ENCODE measurements at places on chromosomes 4 and X.

- peak; percentile 25 for DNase-seq
These were observed 191.2 kb downstream of the RRAGB start for GRCh38 chrX:55908661-55909212.

- DNase-seq = no peak
These were observed 125.4 kb downstream of the AMMECR1 start for GRCh38 chrX:110192516-110192915.

- DNase-seq = no peak
These were observed 5.9 kb upstream of the TNIP2 start for GRCh38 chr4:2762048-2762447.

DNA sequence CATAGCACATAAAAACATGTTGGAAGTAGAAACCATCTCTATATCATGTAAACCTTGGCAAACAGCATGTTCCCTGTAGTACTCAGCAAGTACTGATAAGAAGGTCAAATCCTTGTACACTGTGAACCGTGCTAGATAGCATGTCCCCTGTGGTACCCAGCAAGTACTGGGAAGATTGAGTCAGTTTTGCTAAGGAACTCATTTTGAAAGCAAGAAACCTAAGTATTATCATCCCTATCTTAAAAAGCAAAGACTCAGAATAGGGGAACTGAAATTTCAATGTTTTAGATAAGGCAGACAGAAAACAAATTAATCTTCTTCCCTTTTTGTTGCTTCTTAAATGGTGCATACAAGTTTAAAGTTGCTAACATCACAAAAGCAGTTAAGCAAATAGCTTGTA is 180.2 kb downstream of the RBM46 start:
- DNase-seq = no peak

DNA sequence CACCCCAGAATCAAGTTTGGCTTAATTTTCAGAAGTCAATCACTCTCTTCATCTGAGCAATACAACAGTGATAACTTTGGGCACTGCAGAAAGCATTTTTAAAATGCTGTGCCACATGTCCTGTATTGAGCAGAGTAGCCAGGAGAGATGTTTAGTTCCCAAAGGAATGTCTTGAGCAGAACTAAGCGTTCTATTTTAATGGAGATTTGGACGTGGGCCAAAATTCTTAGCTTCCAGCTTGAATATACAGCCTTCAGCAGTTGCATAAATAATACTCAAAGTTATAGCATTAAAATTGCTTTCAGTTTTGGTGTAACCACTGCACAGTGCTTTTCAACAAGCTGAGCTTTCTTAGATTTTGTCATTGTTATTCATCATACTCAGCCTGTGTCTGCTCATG is 679.2 kb downstream of the NLGN4X start:
- no peak for DNase-seq

GRCh38 chrX:1521459-1521956 is 15.5 kb downstream of the P2RY8 start:
- DNase-seq = no peak

GRCh38 chr4:4913147-4913561 is 53.7 kb downstream of the MSX1 start:
- DNase-seq = no peak

GRCh38 chr4:139950568-139950967 is 203.4 kb downstream of the MAML3 start:
- no peak for DNase-seq

- no peak for DNase-seq
These were observed 251.8 kb downstream of the TENM3 start for GRCh38 chr4:182495031-182495430.

DNA sequence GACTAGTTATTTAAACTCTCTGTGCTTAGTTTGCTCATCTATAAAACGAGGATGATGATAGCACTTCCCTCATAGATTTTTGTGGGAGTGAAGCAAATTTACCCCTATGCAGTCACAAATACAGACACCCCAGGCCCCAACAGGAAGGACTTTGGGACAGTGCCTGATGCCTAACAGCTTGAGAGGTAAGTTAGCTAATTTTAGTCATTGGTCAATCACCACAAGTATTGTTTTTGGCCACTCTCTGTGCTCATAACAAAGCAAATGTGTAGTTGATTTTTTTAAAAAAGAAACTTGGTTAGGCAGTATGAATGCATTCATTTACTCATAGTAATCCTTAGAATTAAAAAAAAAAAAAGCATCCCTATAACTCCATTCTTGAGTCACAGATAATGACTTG is 1590.7 kb upstream of the TENM3 start:
- no peak for DNase-seq

DNA sequence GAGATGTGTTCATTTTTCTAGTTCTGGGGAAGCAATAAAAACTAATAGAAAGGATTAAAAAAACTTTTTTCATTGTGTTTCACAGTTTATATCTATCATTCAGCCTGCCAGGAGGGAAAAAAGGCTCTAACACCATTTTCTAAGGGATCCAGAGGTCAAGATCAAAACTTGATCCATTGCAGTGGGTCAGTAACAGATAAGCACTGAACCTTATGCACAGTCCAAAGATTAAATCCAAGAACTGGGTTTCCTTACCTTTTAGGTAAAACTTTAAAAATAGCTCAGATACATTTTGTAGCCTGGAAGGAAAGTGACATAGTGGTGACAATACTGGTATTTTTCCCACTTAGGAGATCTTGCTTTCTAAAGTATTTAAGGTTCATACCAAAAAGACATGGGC is 12.7 kb downstream of the MTTP start:
- no peak for DNase-seq

- DNase-seq = peak; percentile 65
These were observed 81.5 kb downstream of the PPP3CA start for GRCh38 chr4:101265816-101266172.

GRCh38 chrX:119667111-119667878 is 25.7 kb downstream of the SEPTIN6 start:
- no peak for DNase-seq

- no peak for DNase-seq
These were observed 486.0 kb upstream of the CTSO start for GRCh38 chr4:156439576-156440200.

- DNase-seq = no peak
These were observed 16.8 kb upstream of the SEL1L3 start for GRCh38 chr4:25879587-25879986.

GRCh38 chrX:3518870-3519269 is 172.4 kb upstream of the MXRA5 start:
- DNase-seq = peak; percentile 1

GRCh38 chr4:145852256-145852839 is 86.3 kb downstream of the ZNF827 start:
- no peak for DNase-seq

DNA sequence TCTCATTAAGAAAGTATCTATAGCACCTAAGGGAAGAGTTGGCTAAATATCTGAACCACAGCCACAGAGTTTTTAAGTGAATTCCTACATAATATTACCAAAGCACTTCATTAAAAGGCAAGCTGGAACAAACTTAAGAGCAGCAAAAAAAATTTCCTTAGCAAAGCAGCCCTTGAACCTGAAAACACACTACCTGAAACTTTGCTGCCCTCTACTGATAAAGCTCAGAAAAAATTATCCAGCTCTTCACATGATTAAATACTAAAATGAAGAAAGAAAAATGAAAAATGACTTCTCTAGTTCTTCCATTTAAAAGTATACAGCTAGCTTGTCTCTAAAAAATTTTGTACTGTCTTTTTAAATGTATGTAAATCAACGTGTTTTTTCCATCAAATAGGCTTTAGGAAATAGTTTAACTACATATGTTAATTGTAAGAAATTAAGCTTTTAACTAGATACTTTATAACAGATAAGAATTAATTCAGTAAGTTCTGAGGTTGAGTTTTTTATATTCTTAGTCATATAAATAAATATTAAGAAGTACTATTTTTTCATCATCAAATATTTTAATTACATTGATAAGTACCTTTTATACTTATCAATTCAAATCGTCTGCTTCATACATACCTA is 156.1 kb downstream of the STPG2 start:
- peak; percentile 69 for DNase-seq

GRCh38 chrX:2854918-2855317 is 26.2 kb downstream of the GYG2 start:
- DNase-seq = no peak

DNA sequence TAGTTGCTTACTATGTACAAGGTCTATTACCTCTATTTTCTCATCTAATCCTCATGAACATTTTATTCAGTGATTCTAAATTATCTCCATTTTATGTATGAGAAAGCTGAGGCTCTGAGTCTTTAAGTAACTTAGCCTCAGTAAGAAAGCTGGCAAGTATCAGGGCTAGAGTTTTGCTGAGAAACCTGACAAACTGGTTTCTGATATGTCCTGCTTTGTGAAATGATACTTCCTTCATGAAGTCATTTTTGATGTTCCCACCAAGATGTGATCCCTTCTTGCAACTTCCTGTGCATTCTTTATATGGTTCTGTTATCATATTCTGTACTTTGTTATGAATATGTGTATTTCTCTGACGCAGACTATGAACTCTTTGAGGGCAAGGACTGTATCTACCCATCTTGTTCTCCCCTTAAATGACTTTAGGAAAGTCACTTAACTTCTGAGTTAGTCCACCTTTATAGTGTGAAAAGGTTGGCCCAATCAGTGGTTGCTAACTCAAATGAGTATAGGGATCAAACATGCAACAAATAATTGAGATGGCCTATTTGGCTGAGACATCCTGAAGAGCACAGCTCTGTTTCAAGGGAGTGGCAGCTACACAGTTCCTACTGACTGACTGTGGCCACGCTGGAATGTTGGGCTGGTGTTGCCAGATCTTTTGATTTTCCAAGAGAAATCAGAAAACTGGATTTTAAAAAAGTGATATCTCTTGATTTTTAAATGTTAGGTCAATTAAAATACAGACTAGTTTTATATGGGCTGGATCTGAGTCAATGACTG is 127.9 kb upstream of the AMOT start:
- peak; percentile 73 for DNase-seq

DNA sequence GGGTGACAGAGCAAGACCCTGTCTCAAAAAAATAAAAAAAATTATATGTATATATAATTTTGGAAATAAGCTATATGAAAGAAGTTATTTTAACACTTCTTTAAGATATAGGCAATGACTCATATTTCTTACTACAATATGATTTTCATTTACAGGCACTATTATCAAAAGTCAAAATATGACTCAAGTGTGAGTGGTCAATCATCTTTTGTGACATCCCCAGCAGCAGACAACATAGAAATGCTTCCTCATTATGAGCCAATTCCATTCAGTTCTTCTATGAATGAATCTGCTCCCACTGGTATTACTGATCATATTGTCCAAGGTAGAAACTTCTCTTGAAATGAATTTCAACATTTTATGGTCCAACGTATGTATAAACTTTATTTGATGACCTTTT is 20.8 kb downstream of the OCIAD1 start:
- peak; percentile 61 for DNase-seq

- DNase-seq = no peak
These were observed 45.3 kb upstream of the SHOX start for GRCh38 chrX:585115-585808.

DNA sequence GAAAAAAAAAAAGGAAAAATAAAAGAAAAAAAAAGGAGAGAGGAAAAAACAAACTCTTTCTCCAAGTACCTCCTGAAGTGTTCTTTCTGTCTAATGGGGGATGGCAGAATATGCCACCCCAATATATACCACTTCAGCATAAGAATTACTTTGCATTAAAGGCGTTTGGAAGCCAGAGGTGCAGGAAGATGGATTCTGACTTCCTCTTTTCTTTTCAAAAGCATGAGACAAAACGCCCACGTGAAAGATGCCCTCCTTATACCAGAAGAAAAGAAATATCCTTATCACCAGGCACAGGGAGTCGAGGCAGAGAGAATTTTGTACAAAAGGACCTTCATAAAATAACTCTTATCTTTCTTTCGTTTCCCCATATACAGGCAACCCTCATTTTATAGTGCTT is 40.9 kb downstream of the COX18 start:
- no peak for DNase-seq

GRCh38 chrX:21839334-21840192 is at the start of gene MBTPS2:
TSS of gene MBTPS2 (plus strand) at chrX:21839617. CDS start at chrX:21839735, 118 bp downstream.
- DNase-seq = peak; percentile 89

- no peak for DNase-seq
These were observed 43.1 kb downstream of the ATRX start for GRCh38 chrX:77742788-77743476.

DNA sequence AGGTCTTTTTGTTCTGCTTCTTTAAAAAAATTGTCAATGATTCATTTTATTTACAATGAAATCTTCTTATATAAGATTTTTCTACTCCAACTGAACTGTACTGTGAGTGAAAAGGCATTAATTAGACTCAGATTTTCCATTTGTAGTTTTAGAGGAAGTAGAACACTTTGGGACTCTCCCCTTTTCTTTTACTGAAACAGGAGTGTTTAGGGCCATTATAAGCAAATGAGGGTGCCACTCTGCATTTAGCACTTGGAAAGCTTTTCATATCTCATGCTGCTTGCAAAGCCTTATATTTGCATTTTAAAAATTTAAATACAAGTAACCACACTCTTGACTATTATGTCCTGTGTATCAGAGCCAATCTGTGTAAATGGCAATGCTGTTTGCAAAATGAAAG is 584.3 kb downstream of the KLHL13 start:
- DNase-seq = no peak

DNA sequence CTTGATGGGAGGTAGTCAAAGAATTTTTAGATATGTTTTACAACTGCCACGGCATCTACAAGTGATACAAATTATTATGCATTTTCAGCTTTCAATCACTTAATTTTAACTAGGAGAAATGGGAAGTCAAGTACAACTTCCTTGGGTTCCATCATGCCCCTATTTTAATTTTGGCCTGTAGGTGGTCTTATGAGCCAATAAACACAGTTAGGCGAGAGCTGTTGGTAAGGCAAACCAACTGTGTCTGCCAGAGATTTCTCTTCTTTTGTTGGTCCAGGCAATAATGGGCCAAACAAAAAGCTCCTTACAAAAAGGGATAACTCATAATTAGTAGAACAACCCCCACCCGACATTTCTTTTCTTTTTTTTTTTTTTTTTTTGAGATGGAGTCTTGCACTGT is 63.3 kb upstream of the ARX start:
- DNase-seq = no peak

- no peak for DNase-seq
These were observed 74.6 kb upstream of the NALF2 start for GRCh38 chrX:69429339-69430015.

- DNase-seq = no peak
These were observed 128.9 kb downstream of the REELD1 start for GRCh38 chr4:146343199-146343598.

DNA sequence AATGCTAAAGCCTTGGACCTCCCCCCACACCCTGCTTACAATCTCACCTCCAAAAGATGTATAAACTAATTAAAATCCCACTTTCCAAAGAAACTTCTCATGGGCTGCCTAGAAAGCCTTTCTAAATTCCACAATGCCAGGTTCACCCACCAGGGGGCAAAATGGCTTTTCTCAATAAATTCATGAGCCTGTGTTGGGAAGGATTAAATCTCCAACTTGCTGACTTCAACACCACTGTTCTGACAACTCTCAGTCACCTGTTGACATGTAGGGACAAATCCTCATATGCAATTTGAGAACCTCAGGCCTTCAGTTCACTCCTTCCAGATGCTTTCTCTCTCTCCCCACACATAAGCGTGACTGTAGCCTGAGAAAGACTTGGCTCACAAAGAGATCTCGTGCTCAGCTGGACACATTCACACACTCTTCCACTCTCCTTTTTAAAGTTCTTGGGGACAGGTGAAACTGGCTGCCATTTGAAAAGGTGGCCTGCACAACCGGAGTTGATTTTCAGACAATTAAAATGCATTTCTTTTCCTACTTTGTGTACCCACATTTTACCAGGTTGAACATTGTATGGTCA is 88.6 kb upstream of the PRPS2 start:
- peak; percentile 79 for DNase-seq
